ENCODE measurements at places on chromosomes 6 and 20. TPM values are rescaled to one million over a fixed set of nuclear protein-coding genes. Genes with fewer than 3 reads are reported as not detected.

MROH8 gene
- 3.8 TPM for total RNA-seq

JAG1 gene
- total RNA-seq = 22.1 TPM

SIM1 gene
- total RNA-seq = not detected

FAXC gene
- not detected for total RNA-seq

ALDH5A1 gene
- total RNA-seq = 23.3 TPM

ERVFRD-1 gene
- 0.05 TPM for total RNA-seq

PKIB gene
- 0.22 TPM for total RNA-seq

C6orf15 gene
- total RNA-seq = not detected

IER3 gene
- total RNA-seq = 11.4 TPM

HTR1E gene
- total RNA-seq = not detected

CCDC170 gene
- 0.65 TPM for total RNA-seq

CDYL gene
- 27.2 TPM for total RNA-seq

PROKR2 gene
- total RNA-seq = not detected

Measured in Right ventricle myocardium superior (tissue), 1 donor.